ENCODE measurements at places on chromosomes 2 and 18.

GRCh38 chr18:58382446-58382845, 246.4 kb downstream of the ALPK2 start:
- no peak for DNase-seq

GRCh38 chr2:121810959-121811853, 55.8 kb downstream of the TSN start:
- DNase-seq: peak; percentile 30

DNA sequence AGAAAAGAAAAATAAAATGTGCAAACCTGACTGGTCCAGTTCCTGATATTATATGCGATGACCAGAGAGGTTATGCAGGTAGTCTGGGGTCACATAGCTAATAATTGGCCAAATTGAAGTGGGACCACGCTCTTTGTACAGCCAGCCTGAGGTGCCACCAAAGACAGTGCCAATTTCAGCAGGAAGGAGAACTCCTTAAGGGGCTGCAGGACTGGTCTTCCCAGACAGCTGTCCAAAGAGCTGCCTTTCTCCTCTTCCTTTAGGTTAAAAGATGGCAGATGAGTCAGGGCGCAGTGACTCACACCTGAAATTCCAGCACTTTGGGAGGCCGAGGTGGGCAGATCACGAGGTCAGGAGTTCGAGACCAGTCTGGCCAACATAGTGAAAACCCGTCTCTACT, 95.5 kb downstream of the ACKR3 start:
- DNase-seq: no peak

DNA sequence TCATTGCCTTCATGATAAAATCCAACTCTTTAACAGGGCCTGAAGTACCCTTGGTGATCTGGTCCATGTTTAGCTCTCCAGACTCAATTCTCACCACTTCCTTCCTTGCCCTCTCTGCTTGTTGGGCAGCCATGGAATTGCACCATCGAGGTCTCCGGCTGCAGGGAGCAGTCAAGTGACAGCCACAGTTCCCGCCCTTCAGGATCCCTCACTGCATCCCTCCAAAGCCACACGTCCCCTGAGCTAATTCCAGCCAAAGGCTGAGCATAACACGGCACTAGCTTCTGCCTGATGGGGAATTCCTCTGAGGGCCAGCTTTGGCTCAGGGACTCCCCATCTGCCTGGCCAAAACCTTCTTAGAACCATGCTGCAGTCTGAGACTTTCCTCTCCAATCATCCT, 47.4 kb upstream of the SLC1A4 start:
- no peak for DNase-seq
